ENCODE measurements at places on chromosomes 13 and 19.
A peak's percentile ranks its signal among the peaks of the same experiment; 100 is the strongest.

DNA sequence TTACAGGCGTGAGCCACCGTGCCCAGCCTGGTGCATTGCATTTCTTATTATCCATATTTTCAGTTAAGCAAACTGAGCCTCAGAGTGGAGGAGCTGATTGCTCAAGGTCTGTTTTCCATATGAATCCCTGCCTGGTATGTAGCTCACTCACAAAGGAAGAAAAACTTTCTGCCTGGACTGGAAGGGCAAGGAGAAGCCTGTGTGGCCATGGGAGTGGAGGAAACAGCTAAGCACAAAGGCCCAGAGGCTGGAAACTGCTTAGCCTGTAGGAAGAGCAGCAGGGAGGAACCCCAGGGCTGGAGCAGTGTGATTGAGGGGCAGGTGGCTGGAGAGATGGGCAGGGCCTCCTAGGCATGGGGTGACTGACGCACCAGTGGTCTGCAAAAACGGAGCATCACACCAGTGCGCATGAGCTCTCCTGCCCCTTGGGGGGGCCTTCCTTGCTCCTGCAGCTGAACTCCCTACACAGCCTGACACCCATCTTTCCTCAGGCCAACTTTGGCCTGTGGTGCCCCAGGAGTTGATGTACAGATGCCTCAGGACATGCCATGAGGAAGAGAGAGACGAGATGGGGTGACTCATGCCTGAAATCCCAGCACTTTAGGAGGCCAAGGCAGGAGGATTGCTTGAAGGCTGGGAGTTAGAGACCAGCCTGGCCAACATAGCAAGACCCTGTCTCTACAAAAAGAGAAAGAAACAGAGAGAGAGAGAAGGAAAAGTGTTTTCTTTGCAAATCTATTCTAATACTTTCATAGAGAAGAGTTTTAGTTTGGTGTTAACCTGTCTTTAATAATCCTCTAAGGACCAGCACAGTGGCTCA is 2.8 kb upstream of the HNRNPM start:
- peaks cover 27% of the 10 kb centered on the region for H3K4me1 ChIP-seq
- H3K27me3 ChIP-seq, result no peaks in the 10 kb centered on the region
- no peak for DNase-seq
- no peak overlapping the region for H3K4me3 ChIP-seq

- no peak overlapping the region for H3K27ac ChIP-seq
- no peaks in the 10 kb centered on the region for H3K4me1 ChIP-seq
- no peaks in the 10 kb centered on the region for H3K27me3 ChIP-seq
- no peak overlapping the region for H3K4me3 ChIP-seq
- no peak for DNase-seq
- peaks cover 12% of the 10 kb centered on the region for H3K36me3 ChIP-seq
Observed at GRCh38 chr19:39308531-39309304, 11.9 kb downstream of the LRFN1 start.

DNA sequence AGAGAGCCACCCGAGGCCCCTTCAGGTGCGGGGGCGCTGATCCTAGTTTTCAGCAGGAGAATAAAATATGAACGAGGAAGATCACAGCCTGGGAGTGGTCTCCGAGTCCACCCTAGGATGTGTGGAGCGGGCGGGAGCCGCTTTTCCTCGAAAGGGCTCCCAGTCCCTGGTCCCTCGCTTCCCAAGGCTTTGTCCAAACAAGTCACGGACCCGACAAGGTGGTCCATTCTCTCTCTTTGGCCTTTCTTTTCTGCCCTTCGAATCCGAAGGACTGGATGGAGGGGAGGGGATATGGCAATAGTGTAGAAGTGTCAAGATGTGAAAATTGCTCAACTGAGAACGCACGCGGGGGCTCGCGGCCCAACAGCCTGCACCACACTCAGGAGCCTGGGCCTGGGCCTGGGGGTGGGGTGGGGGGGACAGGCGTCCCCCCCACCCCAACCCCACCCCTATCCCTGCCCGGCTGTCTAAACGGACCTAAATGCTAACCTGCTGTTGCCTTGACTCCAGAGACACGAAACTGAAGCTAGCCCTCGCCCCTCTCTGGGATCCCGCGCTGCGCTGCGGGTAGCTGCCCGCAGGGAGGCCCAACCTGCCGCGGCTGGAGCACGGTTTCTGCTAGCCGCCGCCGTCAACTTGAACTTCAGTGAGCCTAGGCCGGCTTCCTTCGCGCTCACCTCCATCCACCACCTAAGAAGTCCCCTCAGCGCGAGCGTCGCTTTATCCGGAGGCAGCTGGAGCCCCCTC is 7.1 kb downstream of the ZIC2 start:
- no peak overlapping the region for H3K27ac ChIP-seq
- H3K4me1 ChIP-seq, result peaks cover 7% of the 10 kb centered on the region
- DNase-seq, result no peak
- peaks cover 9% of the 10 kb centered on the region for H3K27me3 ChIP-seq
- H3K36me3 ChIP-seq, result no peaks in the 10 kb centered on the region

DNA sequence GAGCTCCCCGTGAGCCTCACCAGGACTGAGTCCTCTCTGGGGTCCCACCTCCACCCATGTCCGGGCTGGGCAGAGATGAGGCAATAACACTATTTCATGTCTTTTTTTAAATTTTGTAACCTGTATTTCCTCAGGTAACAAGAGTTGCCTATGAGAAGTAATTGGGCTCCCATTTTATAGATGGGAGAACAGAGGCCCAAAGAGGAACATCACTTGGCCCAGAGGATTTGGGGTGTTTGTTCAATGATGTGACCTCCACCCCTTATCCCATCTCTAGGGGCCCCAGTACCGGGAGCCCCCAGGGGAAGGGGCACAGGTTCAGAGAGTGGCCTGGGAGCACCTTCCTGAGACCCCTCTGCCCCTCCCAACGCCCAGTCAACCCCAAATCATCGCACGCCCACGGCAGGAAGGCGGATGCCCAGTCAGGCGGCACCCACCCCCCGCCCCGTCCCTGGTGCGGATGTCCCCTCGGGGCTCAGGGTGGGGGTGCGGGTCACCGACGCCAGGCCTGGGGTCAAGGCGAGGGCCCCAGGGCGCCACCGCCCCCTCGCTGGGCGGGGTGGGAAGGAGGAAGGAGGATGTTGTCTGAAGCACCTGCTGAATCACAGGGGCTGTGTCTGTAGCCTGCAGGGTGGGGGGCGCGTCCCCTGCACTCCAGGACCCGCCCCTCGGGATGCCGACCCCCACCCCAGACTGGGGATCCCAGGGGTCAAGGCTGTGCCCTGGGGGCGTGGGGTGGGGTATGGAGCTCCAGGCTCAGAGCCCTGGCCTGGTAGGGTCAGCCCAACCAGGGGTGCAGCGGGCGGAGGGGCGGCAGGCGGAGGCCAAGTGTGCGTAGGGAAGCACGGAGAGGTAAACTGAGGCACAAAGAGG is 9.0 kb upstream of the CIRBP start:
- peak overlapping the region; percentile 41 for H3K4me3 ChIP-seq
- H3K27me3 ChIP-seq, result no peaks in the 10 kb centered on the region

DNA sequence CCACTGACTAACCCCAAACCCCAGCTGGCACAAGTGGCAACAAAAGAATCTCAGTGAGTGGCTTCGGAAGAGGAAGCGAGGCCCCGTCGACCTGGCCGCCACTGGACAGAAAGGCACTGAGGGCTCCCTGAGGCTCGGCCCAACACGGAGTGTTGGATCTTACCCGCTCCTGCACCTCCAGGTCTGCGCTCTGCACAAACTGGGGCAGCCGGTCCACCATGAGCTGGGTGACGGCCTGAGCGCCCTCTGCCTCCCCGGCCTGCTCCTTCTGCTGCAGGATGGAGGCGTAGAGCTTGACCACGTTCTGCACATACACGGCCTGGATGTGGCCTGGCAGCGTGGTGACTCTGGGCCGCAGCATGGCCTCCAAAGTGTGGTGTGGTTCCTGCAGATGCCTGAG is 21.7 kb downstream of the IZUMO4 start:
- DNase-seq, result no peak
- H3K27me3 ChIP-seq, result no peaks in the 10 kb centered on the region
- no peak overlapping the region for H3K4me3 ChIP-seq

DNA sequence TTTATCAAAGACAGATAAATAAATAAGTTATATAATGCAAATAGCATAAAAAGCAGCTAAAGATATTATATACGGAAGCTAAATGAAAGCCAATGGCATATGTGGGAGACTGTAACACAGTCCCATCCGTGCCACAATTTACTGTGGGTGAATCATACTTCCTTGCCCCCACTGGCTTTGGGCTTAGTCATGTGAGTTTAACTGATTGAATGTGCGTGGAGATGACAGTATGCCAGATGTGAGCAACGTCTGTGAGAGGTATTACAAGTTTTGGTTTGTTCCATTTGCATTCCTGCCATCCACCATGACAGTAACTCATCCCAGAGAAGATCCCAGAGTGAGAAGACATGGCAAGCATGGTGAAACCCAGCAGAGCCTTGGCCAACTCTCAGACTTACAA is 340.0 kb downstream of the SUCLA2 start:
- no peak for DNase-seq
- H3K27me3 ChIP-seq, result peaks cover 4% of the 10 kb centered on the region
- no peak overlapping the region for H3K27ac ChIP-seq
- H3K36me3 ChIP-seq, result no peaks in the 10 kb centered on the region
- H3K4me1 ChIP-seq, result no peaks in the 10 kb centered on the region

GRCh38 chr13:79062291-79062690 is 343.8 kb downstream of the RBM26 start:
- no peak overlapping the region for H3K4me3 ChIP-seq
- DNase-seq, result no peak

GRCh38 chr19:9792206-9793070 is 23.9 kb upstream of the ZNF846 start:
- no peak for DNase-seq
- H3K4me3 ChIP-seq, result no peak overlapping the region
- no peaks in the 10 kb centered on the region for H3K4me1 ChIP-seq
- no peak overlapping the region for H3K27ac ChIP-seq
- no peaks in the 10 kb centered on the region for H3K27me3 ChIP-seq
